ENCODE measurements at places on chromosomes 12 and 14.

DNA sequence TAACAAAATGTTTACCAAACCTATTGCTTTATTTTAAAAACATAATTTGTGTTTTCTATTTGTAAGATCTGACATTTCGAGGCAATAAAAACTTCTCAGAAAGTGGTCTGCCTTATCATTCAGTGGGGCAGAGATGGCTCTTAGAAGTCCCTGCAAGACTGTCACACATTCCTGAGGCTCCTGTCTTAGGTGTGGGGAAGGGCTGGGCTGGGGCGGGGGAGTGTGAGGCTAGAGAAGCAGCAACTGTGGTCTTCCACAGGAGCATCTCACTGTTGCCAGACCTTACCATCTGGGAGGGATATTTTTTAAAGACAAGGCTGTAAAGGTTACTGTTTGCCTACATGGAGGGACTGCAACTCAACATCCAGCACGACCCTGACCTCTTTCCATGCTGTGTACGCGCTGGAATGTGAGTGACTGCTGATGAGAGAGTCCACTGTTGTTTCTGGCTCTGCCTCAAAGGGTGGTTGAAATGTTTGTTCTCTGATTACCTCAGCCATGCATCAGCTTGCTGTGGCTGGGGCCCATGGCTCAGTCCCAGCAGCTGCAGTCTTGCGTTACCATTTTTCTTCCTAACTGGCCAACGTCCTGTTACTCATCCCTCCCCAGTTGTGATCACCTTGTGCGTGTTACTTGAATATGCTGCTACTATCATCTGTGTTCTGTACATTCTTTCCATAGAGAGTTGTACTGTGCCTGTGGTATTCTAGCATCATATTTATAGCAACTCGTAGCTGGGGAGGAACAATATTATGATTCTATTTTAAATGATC, 12.4 kb downstream of the ERG28 start:
- DNase-seq, result no peak

DNA sequence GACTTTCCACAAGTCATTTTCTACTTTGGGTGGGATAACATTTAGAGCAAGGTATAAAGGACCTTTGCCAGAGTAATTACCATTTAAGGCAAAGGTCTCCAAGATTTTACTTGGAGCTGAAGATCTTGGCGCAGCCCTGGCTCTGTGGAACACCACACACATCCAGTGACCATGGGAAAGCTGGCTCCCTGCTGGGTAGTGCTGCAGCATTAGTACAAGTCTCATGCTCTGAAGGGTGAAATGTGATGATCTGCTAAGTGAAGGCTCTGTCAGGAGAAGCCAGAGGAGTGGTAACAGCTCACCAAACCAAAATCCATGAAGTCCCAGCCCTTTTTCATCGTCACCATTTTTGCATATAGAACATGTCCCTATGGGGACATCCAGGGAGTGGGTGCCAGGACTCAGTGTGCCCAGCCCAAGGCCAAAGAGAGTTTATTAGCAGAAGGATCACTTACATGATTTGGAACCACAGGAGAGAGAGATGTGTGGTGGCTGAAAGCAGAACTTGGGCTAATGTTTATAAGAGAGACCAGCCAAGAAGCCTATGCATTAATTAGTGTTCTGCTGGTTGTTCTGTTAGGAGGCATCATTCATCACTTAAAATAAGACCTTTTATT, 110.7 kb downstream of the SLC38A6 start:
- no peak for DNase-seq

- no peak for DNase-seq
These were observed 1010.3 kb downstream of the LRFN5 start for GRCh38 chr14:42617005-42617404.

DNA sequence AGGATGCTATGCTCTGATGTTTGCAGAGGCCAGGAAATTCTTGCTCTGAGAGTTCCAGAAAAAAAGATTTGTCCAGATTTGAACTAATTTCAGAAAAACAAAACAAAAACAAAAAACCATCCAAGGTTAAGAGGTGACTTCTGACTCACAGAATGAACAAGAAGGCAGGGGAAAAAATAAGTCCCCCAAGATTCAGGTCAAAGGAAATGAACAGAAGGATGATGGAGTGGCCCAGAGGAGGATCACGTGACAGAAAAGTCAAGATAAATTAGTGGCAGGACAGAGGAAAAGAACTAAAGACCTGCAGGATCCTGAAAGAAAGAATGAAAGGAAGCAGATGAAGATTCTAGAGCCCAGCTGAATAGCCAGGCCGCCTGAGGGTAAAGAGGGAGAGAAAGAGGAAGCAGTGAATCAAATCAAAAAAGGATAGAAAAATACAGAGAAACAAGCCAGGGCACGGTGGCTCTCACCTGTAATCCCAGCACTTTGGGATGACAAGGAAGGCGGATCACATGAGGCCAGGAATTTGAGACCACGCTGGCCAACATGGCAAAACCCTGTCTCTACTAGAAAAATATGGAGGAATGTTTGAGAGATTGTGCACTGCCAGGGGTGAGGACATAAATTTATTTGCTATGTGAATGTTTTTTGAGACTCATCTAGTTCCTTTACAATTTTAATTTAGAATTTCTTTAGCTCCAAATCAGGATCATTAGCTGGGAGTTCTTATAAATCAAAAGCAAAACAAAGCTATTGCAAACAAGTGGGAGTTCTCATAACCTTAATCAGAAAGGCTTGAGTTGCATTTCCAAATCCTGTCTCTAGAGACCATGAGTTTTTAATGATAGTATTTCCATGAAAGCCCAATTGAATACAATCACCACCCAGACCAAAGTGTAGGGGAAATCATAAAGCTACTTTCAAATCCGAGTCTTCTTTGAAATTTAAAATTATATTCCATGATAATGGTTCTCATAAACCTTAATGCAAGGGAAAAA, 217.1 kb upstream of the PLEKHG7 start:
- no peak for DNase-seq

GRCh38 chr12:52155048-52155868, 36.6 kb downstream of the KRT80 start:
- no peak for DNase-seq

DNA sequence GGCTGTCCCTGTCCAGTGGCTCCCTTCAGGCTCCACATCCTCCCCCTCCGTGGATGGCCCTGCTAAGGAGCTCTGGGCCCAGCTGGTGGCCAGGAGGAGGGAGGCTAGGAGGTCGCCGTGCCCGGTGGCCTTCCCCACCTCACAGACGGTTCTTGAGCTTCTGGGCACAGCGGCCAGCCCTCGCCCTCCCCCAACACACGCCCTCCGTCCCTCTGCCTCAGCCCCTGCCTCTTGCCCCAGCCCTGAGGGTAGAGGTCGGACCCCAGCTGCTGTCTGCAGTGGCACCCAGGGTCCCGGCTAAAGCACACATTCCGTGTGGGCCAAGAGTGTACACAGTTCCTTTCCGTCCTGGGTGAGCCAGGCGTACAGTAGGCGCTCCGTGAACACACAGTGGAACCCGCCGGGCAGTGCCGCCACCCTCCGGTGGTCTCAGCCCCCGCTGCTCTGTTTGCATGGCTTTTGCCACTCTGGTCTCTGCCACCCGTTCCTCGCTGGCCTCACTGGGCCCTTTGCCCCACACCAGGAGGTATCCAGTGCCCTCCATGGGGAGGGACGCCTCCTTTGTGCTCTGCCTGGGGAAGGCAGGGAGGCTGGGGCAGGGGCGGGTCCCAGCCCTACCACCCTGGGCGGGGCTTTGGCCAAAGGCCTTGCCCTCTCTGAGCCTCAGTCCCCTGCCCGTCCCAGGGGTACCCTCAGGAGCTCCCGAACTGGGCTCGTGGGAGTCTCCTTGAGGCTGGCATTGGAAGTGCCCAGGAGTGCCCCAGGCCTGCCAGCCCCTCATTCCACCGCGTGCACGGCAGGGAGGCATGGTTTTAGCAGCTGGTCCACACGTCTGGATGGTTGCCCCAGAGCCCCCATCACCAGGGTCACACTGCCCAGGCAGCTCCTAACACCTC, 13.0 kb downstream of the TRMT61A start:
- DNase-seq, result no peak

GRCh38 chr12:103011974-103012763, 54.7 kb downstream of the ASCL1 start:
- no peak for DNase-seq

GRCh38 chr14:22792158-22792557, 23.1 kb downstream of the SLC7A7 start:
- DNase-seq, result no peak

GRCh38 chr12:56766535-56766934, 3.4 kb downstream of the HSD17B6 start:
- DNase-seq, result peak; percentile 53

DNA sequence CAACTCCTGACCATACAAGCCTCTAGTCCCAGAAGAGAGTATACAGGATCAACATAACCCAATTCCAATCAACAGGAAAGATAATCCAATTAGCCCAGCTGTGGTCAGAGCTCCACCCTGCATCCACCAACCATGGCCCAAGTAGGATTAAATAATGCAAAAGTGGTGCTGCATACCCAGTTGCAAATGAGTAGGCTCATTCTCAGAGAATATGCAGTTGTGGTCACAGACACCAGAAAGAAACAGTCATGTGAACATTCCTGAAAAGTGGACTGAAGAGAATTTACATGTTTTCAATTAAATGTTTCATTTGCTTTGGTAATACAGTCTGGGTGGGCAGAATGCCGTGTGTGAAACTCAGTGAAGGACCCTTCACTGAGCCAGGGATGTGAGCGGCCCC, 167.2 kb upstream of the BMP4 start:
- DNase-seq, result no peak

- peak; percentile 23 for DNase-seq
These were observed 48.8 kb downstream of the LRCOL1 start for GRCh38 chr12:132561427-132562156.

GRCh38 chr14:21098076-21098891, at the start of gene ZNF219:
TSS of gene ZNF219 (minus strand) at chr14:21098655. CDS start at chr14:21093591, 5,064 bp downstream.
- no peak for DNase-seq

GRCh38 chr12:48542300-48542928, 17.0 kb downstream of the OR8S1 start:
- no peak for DNase-seq

DNA sequence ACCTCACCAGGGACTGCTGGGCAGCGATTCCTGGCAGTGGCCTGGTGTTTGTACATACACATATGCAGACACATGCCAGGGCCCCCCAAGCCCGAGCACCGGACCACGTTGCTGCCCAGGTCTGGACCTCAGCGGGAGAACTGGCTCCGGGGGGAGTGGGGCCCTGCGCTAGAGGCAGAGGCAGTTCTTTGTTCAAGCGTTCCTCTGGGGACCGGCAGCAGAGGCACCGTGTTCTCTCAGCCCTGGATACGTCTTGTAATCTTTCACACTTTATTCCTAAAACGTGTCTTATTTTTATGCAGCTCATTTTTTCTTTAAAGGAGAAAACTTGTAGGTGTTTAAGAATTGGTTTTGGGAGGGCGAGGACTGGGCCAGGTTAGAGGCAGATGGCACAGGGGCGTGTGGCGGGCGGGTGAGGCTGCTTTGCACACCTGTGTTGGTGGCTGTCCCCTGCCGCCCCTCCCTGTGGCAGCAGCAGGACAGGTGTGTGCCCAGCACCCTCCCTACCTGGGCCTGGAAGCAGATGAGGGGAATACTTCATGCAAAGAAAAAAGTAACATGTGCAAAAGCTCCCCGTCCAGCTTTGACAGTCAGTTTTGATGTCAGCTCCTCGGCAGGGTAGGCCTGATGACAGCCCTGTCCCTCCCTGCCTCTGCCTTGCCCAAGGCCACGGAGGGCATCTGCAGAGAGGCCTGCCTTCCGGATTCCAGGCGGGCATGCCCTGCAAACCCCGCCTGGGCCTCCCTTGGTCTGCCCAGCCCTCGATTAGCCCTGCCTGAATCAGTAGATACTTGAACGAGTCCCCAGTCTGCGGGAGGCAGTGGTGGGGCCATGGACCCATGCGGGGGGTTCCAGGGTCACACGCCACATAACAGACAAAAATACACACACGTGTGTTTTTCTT, 7.0 kb upstream of the PUS1 start:
- no peak for DNase-seq

- DNase-seq, result no peak
These were observed 1.1 kb downstream of the RAP1B start for GRCh38 chr12:68611806-68612160.

DNA sequence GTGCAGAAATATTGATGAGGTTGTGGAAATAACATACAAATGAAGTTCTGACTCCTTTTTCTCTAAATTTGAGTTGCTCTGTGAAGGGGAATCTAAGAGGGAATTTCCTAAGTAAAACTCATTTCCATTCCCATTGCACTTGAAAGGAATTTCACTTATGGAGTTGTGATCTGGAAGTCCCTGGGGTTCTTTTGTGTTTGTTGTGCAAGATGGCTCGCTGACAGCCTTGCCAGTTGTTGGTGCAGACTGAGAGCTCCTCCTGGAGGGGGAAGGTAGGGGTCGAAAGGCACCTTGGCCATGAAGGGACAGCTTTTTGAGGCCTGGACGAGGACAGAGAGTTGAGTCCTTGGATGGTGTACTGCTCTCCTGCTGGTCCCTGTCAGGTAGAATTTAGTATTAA, 72.0 kb downstream of the C12orf56 start:
- no peak for DNase-seq

- no peak for DNase-seq
These were observed 53.1 kb upstream of the KCNA1 start for GRCh38 chr12:4856596-4856995.

- no peak for DNase-seq
These were observed 29.0 kb downstream of the CDK17 start for GRCh38 chr12:96371138-96371789.

- DNase-seq, result no peak
These were observed 161.2 kb downstream of the NTF3 start for GRCh38 chr12:5593086-5593485.

GRCh38 chr12:56724701-56724971, 463 bp downstream of the NACA start:
- no peak for DNase-seq

DNA sequence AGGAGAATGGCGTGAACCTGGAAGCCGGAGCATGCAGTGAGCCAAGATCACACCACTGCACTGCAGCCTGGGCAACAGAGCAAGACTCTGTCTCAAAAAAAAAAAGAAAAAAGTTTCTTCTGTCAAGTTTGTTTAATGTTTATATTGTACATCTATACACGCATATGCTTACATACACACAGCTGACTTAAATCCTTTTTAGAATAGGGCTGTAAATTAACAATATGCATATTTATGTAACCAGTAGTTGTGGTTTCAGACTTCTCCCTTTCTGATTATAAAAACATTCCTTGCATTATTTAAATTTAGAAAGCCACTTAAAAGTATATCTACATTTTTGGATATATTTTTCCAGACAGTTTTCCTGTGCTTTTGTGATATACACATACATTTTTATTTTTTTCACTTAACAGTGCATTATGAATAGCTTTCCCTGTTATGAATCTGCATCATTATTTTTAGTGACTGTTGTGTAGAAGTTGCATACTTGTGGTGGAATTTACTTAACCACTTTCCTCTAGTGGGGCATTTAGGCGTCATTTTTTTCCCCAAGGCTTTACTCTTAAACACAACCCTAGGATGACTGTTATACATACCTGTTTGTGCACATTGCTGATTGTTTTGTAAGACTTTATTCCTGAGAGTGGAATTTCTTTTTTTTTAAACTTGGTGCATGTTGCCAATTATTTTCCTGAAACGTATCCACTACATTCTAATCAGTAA, 29.4 kb downstream of the POLR3B start:
- DNase-seq, result no peak

GRCh38 chr12:46915082-46915481, 89.3 kb upstream of the SLC38A4 start:
- DNase-seq, result no peak
